Stimulated activated CD4-positive, alpha-beta T cell treated with anti-CD3 and anti-CD28 coated beads, Interleukin-4, amount 100 ng/mL, for 48 hours (primary cell): ENCODE measurements at places on chromosomes 2 and 18.
A peak's percentile ranks its signal among the peaks of the same experiment; 100 is the strongest.

DNA sequence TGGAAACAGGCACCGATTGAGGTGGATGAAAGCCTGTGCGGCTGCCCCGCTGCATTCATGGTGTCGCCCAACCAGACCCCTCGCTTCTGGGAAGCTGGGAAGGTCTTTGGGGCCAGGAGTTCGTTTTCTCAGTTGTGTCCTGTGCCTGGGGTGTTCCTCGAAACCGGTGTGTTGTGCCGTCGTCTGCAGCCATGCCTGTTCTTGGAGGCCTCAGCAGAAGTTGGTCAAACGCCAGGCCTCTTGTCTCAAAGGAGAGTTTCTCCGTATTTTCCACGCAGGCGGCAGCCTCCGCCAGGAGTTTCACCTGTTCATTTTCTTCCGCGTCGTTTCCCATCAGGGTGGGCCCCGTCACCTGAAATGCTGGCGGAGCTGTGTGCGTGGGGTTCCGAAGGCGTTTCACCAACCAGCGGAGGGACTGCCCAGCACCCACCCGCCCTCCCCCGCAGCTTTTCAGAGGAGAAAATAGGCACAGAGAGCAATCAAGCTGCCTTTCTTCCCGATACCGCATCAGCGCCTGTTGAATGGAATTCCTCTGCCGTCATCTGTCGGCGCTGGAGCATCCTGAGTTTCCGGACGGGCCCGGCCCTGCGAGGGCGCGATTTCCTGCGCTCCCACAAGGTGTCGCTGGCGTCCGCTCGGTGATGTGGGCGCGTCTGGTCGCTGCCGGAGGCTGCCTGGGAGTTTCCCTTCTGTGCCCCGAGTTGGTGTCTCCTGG is 17.0 kb upstream of the NFATC1 start:
- DNase-seq: peak; percentile 82

- DNase-seq: no peak
These were observed 287.9 kb upstream of the VRK2 start for GRCh38 chr2:57758686-57759085.

- DNase-seq: no peak
These were observed 98.3 kb downstream of the KLF7 start for GRCh38 chr2:207067473-207067872.

- no peak for DNase-seq
These were observed 10.9 kb downstream of the LIPG start for GRCh38 chr18:49572611-49573345.

- no peak for DNase-seq
These were observed 266.9 kb downstream of the GLI2 start for GRCh38 chr2:121002597-121002996.

DNA sequence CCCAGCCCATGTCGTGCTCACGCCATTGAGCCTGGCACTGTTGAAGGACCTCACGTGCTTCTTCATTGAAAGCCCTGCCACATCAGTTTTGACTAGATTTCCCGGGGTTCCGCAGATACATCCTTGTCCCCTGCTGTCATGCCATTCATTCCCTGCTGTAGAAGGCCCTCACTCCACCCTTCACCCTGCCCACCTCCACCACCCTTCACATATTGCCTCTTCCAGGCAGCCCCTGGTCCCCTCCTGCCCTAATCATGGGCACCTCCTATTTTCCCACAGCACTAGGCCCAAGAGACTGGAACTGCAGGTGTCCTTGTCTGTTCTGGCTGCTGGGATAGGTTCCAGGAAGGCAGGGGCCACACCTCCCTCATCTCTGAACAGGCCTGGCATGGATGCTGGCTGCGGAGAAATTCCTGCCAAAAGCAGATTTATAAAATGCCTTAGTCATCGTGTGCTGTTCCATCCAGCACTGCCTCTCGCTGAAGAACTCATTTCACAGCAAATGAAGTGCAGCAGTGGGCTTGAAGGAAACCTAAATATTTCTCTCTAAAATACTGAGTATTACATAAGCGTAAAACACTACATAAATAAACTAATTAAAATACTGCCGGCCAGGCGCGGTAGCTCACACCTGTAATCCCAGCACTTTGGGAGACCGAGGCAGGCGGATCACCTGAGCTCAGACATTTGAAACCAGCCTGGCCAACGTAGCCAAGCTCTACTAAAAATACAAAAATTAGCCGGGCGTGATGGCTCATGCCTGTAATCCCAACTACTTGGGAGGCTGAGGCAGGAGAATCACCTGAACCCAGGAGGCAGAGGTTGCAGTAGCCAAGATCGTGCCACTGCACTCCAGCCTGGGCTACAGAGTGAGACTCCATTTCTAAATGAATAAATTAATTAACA is 38.4 kb downstream of the EIF4E2 start:
- DNase-seq: no peak

- no peak for DNase-seq
These were observed 308.5 kb downstream of the ADCYAP1 start for GRCh38 chr18:1213126-1213525.

DNA sequence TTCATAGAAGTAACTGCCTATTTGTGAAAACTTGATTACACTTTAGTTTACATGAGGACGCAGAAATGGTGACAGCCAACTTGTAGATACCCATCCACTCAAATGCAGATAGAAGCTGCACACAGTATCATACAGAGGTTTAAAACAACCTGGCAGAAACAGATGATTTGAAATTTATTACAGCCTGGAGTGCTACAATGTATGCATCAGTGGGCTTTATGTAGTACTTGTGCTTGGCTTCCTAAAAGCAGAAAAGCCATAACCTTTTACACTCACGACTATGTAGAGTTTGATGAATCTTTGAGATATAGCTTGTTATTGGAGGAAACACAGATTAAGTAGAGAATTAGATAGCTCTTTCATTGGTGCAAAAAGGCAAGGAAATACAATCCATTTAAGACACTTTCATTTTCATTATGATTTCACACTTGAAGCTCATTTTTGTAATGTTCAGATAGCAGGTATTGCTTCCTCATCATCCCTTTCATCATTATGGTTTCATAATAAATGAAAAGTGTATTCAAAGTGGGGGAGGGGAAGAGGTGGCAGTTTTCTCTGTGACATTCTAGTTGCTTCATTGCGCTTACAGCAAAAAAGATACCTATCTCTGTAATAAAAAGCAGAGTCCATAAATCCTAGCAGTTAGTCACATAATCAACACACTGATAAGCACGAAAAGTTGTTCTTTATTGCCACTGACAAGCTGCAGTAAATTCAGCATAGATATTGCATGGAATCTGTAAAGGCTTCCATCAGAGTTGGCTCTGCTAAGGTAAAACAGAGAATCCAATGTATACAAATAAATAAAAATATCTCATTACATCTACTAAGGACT is 789.8 kb upstream of the FSHR start:
- no peak for DNase-seq

- no peak for DNase-seq
These were observed 338.5 kb upstream of the SETBP1 start for GRCh38 chr18:44342162-44342561.

DNA sequence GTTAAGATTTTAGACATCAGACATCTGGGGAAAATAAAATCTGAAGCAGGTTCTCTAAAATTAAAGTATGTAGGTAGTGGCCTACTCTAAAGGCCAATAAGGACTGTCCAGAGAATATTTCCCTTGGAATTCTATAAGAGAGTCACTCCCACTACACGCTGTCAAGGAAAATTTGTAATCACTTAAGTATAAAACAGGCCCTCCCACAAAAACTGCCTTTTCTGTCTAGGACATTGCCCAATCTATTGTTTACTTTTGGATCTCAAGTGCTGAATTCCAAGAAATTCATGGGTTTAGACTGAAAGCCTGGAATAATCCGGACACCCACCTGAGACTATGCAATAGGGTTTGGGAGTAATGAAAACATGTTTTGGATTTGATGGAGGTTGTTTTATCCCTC is 1.7 kb upstream of the SRBD1 start:
- DNase-seq: no peak
